Lower leg skin (tissue), 4 donors: ENCODE measurements at places on chromosomes 12 and 14. TPM values are rescaled to one million over a fixed set of nuclear protein-coding genes. Genes with fewer than 3 reads are reported as not detected.

GRCh38 chr12:24921251-24922038, 27.5 kb downstream of the BCAT1 start:
- DNase-seq = no peak

Gene RNASE7
- 83.3 TPM for total RNA-seq

Gene CLECL1
- total RNA-seq = not detected

GRCh38 chr12:124098101-124098757, 125.2 kb downstream of the ZNF664 start:
- DNase-seq = no peak

DNA sequence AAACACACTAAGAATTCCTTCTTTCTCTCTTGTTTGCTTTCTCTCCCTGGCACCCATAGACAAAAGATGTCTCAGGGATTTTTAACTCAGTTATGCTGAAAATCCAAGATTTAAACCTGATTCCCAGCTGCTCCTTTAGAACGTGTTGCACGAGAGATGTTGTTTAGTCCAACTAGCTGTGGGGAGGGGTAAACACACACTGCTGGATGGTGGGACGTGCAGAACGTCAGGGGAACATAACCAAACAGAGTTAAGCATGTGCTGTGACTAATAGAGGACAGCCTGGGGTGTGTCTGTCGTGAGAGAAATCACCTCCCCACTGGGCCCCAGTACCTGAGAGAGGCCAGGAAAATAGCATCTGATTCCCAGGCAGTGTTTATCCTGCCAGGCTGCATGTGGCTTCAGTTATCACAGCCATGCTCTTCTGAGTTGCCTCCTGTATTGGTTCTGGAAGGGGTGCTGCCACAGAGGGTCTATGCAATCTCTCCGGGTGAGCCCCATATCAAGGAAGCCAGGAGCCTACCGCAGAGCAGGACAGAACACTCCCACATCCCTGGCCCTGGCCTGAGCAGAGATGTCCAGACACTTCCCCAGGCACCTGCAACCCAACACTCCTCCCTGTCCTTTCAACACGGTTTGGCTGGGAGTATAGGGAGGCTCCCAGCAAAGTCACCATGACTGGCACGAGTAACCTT, 112.7 kb upstream of the EGLN3 start:
- no peak for DNase-seq

DNA sequence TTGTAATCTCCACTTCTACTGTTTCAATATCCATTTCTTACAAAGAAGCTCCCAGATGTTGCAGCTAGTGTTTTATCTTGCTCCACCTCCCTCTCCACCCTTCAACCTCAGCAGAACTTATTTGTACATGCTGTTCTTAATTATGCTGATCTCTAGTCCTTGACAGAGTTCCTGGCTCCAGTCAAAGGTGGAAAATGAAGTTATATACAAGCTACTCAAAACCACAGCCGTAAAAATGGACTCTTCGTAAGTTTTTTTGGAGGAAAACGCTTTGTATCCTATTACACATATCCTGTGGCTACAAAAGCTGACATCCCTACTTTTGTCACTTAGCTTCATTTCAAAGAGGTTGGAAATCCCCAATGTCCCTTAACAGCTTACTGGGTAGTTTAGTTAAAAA, 1.3 kb downstream of the CLEC1A start:
- DNase-seq = no peak

Gene CEBPE
- not detected for total RNA-seq

DNA sequence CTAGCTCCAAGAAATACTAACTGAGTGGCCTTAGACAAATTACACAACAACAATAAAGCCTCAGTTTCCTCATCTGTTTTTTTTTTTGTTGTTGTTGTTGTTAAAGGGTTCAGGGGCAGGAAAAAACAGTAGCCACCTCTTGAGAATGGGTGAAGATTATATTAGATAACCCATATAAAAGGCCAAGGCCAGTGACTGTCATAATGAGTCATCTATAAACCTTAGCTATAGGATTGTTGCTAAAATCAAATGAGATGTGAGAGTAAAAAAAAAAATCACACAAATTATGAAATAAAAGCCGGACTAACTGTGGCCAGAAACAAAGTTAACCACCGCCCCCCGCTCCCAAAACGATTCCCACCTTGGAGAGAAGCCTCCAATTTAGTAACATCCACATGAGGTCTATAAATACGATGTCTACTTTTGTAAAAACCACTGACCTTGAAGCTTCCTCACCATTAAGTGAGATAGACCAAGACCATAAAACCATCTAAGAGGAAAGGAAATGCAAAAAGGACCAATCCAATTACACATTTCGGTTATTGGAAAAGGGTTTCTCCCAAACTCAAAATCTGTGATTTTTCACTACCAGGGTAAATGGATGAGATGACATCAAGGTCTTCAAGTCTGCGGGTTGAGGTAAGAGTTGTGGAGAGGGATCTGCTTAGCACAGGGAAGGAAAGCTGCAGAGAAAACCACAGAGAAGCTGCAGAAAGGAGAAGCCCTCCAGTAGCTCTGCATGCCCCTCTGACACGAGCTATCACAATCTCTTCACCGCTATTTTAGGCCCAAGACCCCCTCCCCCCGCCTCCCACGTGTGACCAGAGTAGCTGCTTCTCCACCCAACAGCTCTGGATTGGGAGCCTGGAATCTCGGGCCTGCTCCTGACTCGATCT, 1.0 kb downstream of the NAA25 start:
- DNase-seq = no peak

- peak; percentile 77 for DNase-seq
Observed at GRCh38 chr14:103808403-103809001, 38.9 kb downstream of the PPP1R13B start.

Gene CMA1
- total RNA-seq = not detected

GRCh38 chr12:56476972-56477432, 8.6 kb downstream of the SPRYD4 start:
- DNase-seq = no peak

Gene KRT2
- 2,212 TPM for total RNA-seq

DNA sequence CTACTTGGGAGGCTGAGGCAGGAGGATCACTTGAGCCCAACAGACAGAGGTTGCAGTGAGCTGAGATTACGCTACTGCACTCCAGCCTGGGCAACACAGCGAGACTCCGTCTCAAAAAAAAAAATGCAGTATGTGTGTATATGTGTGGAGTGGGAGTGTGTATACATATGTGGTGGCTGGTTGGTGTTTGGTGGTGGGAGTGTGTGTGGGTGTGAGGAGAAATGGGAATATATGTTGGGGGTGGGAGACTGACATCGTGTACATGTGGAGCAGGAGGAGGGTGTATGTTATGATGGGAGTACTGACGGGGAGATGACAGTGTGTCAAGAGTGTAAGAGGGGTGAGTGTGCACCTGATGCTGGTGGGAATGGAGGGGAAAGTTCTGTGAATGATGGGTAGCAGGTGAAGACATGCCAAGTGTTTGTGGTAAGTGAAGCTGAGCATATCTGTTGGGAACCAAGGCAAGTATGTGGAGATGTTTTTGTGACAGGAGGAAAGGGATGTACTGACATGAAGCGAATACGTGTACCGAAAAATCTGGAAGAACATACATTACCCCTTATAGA, 4.2 kb downstream of the PNMA1 start:
- no peak for DNase-seq

- DNase-seq = no peak
Observed at GRCh38 chr12:113766131-113766878, 199.8 kb downstream of the RBM19 start.

Gene FAM222A
- total RNA-seq = 6.9 TPM

DNA sequence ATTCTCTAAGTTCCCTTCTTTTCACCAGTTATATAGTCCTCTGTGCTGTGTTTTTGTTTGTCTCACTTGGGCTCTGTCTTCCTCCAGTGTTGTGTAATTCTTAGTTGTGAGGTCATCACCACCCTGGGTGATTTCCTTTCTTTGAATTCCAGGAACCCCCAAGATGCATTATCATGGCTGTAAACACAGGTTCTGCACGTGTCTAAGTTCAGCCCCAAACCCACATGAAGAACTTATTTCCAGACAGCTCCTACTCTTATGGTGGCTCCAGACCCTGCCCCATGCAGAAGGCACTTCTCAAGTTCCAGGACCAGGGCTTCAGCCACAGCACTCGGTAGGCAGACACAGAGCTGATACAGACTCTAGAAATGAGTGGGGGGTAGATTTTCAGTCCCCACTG, 560.5 kb downstream of the BCL11B start:
- no peak for DNase-seq

Gene SIX6
- not detected for total RNA-seq

DNA sequence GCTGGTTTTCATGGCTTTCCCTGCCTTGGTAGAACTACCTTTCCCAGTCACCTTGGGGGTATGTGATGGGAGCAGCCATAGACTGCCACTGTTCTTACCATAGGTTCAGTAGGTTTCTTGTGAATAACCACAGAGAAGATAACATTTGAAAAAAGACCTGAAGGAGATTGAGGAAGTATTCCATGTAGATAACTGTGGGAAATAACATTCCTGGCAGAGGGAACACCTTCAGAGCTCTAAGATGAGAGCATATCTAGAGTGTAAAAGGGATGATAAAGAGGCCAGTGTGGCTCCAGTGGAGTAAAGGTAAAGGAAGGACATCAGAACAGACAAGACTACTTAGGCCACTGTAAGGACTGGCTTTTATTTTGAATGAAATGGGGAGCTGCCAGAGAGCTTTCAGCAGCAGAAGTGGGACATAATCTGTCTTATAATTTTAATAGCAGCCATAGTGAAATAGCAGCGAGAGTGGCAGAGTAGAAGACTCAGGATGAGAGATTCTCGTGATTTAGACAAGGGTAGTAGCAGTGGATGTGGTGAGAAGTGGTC, 82.6 kb upstream of the KCNH3 start:
- no peak for DNase-seq

DNA sequence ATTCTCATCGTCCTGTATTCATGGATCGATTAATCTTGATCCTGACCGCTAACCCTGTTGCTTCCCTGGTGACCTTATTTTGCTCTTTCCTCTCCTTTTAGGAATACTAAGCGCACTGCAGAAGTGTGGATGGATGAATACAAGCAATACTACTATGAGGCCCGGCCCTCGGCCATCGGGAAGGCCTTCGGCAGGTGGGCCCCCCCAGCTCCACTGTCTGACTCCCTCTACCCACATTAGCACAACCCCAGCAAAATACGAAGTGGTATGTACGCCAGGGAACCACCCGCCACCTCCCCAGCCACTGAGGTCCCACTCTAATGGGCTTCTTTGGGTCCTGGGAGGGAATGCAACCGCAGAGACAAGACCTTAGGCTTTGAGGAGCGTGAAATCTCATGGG, 58.7 kb downstream of the ERH start:
- no peak for DNase-seq

- peak; percentile 91 for DNase-seq
Observed at GRCh38 chr12:118052324-118053070, 8.5 kb downstream of the WSB2 start.

DNA sequence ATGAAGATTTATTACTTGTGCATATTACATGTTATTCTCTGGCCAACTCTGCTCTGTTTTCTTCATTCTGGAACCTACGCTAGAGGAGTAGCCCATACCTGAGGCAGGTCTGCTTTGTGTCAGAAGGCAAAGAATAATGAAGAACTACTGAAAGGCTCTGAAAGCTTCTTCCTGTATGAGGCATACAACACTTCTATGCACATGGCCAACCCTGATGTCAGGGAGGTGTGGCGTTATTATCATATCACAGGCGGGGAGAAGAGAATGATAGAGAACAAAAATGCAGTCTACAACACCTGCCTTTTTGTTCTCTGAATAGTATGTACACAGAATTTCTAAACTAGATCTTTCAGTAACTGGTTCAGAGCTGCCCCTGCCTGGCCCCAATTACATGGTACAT, 32.5 kb upstream of the CRY1 start:
- no peak for DNase-seq

DNA sequence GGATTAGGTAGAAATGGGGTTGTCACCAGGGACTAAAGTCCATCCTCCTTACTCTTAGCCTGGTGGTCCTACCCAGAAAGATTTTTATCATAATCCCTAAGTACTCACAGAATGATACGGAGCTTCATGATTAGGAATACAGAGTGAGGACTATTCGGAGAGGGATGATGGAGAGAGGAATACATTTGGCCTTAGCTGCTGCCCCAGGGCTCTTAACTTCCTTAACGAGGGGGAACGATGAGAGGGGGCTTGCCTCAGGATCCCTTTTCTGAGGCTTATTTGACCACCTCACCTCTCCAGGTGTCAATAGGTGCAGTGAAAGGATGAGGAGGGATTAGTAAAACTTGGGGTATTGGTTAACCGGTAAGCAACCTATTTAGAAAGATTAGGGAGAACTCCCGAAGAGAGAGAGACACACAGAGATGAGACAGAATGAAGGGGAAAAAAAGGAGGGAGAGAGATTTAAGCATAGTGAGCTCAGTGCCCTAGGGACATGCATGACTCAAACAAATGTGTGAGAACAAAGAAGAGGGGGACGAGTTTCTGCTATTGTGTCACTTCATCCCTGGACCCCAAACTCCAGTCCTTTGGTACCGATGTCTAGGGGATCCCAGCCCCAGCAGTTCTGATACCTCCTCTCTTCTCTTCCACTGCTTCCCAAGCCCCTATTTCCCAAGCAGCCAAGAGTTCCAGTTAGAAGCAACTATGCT, 1.1 kb downstream of the NFE2 start:
- DNase-seq = peak; percentile 43

DNA sequence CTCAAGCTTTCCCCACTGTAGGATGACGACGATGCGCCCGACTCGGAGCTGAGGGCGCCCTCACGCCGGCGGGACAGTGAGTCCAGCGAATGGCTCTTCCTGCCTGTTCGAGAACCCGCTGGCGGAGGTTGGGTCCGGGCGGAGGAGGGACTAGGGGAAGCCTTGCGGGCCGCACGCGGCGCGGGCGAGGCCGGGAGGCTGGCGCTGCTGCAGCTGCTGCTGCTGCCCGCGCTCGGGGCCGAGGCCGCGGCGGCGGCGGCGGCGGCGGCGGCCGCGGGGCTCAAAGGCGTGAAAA, 1.9 kb downstream of the CCDC177 start:
- no peak for DNase-seq

DNA sequence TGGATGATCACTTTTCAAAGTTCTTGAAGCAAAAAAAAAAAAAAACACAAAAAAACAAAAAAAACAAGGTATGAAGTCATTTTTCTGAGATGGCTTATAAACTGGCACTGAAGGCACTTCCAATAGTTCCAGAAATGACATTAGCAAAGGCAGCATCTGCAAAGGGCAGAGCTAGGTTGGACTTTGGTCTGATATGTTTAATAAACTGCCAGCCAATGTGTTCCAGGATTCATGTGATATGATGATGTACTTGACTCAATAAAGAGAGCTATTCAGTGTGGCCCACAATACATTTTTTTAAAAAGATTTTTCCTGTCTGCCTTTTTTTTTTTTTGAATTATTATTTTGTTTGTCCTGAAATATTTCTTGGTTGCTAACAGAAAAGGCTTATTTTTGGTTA, 79.6 kb downstream of the VRK1 start:
- no peak for DNase-seq

- peak; percentile 88 for DNase-seq
Observed at GRCh38 chr12:93441081-93441616, 598 bp downstream of the UBE2N start.

Gene CBLN3
- total RNA-seq = 1.4 TPM

GRCh38 chr12:79920421-79921238, 14.3 kb downstream of the PPP1R12A start:
- DNase-seq = no peak

Gene FKBP4
- total RNA-seq = 65.0 TPM

DNA sequence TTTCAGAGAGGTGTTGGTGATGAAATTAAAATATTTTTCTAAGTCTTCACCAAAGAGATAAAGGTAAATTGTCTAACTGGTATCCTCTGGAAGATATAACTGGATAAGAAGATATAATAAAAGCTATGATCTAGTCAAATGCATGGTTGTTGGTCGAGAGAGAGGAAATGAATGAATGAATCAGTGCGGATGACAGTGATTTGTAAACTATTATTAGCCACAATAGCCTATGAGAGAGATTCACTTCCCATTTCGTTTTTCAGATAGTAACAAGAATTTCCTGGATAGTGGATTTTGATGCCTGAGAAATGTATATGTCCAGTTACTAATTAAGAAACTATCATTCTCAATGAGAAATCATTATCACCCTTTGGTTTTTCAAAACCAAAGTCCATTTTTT, 63.1 kb downstream of the HEATR5A start:
- no peak for DNase-seq
